Left ventricle myocardium superior (tissue), 1 donor: ENCODE measurements at places on chromosomes 13 and 19. TPM values are rescaled to one million over a fixed set of nuclear protein-coding genes. Genes with fewer than 3 reads are reported as not detected.

FAM216B gene
- 4.4 TPM for total RNA-seq

EFNA2 gene
- not detected for total RNA-seq

KIR2DL3 gene
- total RNA-seq = not detected

ZNF561 gene
- total RNA-seq = 22.5 TPM

PBX4 gene
- total RNA-seq = 0.42 TPM

ERVK3-1 gene
- total RNA-seq = 18.4 TPM

OR10H1 gene
- total RNA-seq = not detected

CLDND2 gene
- not detected for total RNA-seq

PDX1 gene
- total RNA-seq = not detected

GRCh38 chr13:72507416-72508199 lies 219.8 kb downstream of the MZT1 start:
- no peak for DNase-seq

DNA sequence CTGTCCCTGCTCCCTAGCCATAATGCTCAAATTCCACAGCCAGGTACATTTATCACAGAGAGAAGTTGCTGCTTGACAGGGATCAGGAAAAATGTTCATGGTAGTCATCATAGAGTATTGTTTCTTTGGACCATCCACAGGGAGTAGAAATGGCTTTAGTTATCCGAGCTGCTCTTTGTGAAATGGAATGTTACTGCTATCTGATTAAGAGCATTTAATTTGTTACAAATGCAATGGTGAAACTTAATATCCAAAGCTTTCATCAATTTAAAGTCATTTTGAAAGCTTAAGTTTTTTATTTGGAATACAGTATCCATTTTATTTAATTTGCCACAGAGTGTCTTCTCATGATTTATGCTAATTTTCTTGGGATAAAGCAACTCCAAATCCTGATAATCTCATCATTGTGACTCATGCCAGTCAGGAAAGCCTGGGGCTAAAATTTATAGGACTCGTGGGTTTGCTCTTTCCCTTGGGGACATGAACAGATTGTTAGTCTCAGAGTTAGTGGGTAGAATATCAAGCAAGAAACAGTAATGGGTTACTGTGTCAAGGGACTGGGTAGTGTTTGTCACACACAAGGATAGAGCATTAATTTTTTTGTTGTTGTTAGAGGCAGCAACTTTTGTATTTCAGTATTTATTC lies 59.8 kb downstream of the SCEL start:
- DNase-seq = no peak

- DNase-seq = no peak
These were observed 263.6 kb downstream of the OXGR1 start for GRCh38 chr13:96730676-96731075.

- no peak for DNase-seq
These were observed 12.7 kb downstream of the LPAR6 start for GRCh38 chr13:48400090-48400694.

- no peak for DNase-seq
These were observed 2.6 kb downstream of the CACNA1A start for GRCh38 chr19:13503570-13504235.

DNA sequence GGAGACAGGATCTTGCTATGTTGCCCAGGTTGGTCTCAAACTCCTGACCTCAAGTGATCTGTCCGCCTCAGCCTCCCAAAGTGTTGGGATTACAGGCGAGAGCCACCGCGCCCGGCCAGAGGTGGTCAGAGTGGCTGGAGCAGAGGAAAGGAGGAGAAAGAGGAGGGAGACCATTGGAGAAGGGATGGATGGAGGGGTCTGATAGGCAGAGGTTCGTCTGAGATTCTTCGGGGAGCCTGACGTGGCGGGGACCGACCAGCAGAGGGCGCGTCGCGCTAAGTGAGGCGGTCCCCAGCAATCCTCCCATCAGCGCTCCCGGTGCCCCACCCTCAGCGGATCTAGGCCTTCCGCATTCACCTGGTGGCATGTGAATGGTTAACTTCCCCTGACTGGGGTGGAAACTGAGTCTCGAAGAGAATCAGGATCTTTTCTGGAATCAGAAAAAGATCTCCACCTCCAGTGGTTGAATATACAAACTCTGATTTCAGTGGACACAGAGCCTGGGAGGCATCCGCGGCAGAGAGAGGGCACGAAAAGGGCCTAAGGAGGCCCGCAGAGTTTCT lies 8.8 kb downstream of the GTPBP3 start:
- DNase-seq = peak; percentile 88

- DNase-seq = no peak
These were observed 9.3 kb downstream of the LILRA4 start for GRCh38 chr19:54329476-54330165.

- peak; percentile 53 for DNase-seq
These were observed 149.7 kb upstream of the ZNF536 start for GRCh38 chr19:30222428-30222873.

- no peak for DNase-seq
These were observed 23.4 kb upstream of the EID2 start for GRCh38 chr19:39563408-39563807.

DNA sequence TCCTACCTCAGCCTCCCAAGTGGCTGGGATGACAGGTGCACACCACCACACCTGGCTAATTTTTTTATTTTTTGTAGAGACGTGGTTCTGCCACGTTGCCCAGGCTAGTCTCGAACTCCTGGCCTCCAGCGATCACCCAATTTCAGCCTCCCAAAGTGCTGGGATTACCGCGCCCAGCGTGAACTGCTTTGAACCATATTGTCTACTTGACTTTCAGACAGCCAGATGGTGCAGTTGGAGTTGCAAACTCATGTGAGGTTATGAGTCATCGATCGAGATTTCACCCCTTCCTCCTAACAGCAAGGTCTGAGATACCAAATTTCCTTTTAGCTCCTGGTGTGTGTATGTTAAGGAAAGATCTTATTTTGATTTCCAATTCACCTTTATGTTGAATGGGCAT lies 2.7 kb downstream of the SLC27A1 start:
- no peak for DNase-seq

GRCh38 chr13:76833441-76833954 lies 52.7 kb downstream of the KCTD12 start:
- DNase-seq = no peak

DNA sequence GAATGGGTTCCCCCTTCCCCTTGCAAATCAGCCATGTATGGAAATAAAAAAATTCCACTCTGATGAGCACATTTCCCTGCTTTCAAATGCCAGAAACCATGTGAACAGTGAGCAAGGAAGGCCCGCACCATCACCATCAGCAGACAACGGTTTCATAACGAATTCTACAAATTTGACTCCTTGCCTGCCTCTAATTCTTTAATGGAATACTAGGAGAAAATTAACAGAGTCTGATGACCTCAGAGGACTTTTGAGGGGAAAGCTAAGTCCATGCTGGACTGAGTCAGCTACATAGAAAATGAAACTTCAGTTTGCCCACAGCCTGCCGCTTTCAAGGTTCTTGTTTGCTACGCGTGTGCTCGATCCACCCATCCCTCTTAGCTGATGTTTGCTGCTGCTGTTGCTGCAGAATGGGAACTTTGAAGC lies 46.7 kb upstream of the KL start:
- DNase-seq = no peak

DNA sequence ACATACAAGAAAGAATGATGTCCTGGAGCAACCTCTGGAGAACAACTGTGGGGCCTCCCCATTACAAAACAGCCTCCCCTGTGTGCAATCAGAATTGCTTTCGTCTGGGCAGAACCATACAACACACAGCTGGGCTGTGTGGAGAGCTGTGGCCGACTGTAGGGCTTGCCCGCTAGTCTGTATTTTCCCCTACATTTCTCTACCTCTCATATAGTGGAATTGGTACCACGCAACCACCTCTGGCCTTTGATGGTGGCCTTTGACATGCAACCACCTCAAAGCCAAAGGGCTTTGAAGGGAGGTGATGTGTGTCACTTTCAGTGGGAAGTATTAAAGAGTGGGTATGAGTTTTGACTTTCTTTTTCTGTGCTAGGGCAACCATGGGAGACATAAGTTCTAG lies 34.0 kb downstream of the GARRE1 start:
- no peak for DNase-seq

DNA sequence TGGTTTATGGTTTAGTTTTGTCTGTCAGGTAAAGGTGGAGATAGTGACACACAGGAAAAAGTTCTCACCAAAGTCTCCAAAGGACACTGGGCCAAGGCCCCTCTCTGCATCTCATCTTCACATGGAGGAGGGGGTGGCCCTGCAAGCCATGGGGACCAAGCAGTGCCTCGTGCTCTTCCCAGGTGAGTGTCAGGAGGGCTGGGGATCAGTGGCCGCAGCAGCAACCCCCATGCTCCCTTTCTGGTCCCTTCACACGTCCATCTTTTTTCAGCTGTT lies 88.0 kb downstream of the RGCC start:
- DNase-seq = no peak

- DNase-seq = no peak
These were observed 48.3 kb downstream of the SLC7A1 start for GRCh38 chr13:29547153-29547552.

DNA sequence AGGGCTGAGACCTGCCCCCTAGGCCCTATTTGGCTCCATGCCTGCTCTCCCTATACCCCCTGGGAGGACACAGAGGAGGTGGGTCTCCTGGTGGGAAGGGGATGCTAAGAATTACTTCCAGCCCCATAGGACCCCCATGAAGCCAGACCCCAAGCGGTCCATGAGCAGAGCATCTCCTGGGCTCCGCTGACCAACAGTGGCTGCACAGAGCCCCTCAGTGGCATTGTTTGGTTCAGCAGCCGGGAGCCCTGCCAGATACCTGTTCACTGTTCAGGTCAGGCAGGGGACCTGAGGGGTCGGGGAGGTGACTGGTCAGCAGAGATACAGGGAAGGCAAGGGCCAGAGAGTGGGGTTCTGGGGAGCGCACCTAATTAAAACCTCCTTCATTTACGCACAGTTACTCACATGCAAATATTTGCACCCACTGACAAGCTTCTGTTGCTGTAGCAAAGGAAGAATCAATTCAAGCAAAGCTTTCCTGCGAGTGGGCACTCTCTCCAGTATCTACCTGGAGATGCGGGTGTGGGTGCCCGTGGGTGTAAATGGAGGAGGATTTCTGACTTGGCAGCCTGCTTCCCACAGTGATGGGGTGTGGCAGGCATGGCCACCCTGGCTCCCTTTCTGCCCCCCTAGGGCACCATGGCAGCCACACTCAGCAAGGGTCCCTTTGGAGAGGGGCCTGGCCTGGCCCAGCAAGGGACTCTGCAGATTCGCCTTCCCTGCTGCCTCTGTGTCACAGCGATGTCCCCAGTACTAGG lies 83.5 kb downstream of the CHST8 start:
- no peak for DNase-seq

- peak; percentile 64 for DNase-seq
These were observed 34.6 kb downstream of the MYH14 start for GRCh38 chr19:50238043-50238442.

- DNase-seq = no peak
These were observed 101.2 kb downstream of the IRS2 start for GRCh38 chr13:109685203-109685602.

GRCh38 chr13:49584771-49585182 lies 581 bp downstream of the RCBTB1 start:
- DNase-seq = no peak
